ENCODE measurements at places on chromosomes 5 and 9. TPM values are rescaled to one million over a fixed set of nuclear protein-coding genes. Genes with fewer than 3 reads are reported as not detected.

Gene SHISAL2B
- total RNA-seq, result not detected

Gene HNRNPH1
- total RNA-seq, result 416 TPM

Gene POMT1
- 21.0 TPM for total RNA-seq

Gene ACOT12
- total RNA-seq, result not detected

Gene NSA2
- 107 TPM for total RNA-seq

Gene ST8SIA4
- 1.7 TPM for total RNA-seq

Gene PAPPA
- total RNA-seq, result 1.7 TPM

Gene KCNMB1
- 2.0 TPM for total RNA-seq

Gene ZNF618
- 25.0 TPM for total RNA-seq

Gene PDE6A
- 0.13 TPM for total RNA-seq

Gene PLAC8L1
- total RNA-seq, result not detected

Gene IRX2
- 0.20 TPM for total RNA-seq

Gene PDCD1LG2
- 0.60 TPM for total RNA-seq

Gene KCNIP1
- 0.42 TPM for total RNA-seq

Gene SUSD1
- total RNA-seq, result 5.4 TPM

Gene BARHL1
- not detected for total RNA-seq

Gene ECM2
- total RNA-seq, result 63.1 TPM

Gene NR6A1
- total RNA-seq, result 1.7 TPM

Gene PPIC
- total RNA-seq, result 12.5 TPM

Gene PCDHB7
- 1.4 TPM for total RNA-seq

Gene FOXD4L6
- not detected for total RNA-seq

Gene TRIO
- total RNA-seq, result 132 TPM

Gene TIGD6
- 4.4 TPM for total RNA-seq

Gene JADE2
- 31.4 TPM for total RNA-seq

Gene SPTAN1
- total RNA-seq, result 301 TPM

Gene RNF208
- 5.2 TPM for total RNA-seq

Gene MCIDAS
- not detected for total RNA-seq

Gene CDH18
- not detected for total RNA-seq

All from ovary (tissue), 10 donors.